Activated CD4-positive, alpha-beta T cell treated with anti-CD3 and anti-CD28 coated beads, Interleukin-10, Interleukin-2, amounts not matched to agents 100 ng/mL and 50 ng/mL, durations not matched to agents 16 hours and 8 hours (primary cell): ENCODE measurements at places on chromosomes 11 and 22.

DNA sequence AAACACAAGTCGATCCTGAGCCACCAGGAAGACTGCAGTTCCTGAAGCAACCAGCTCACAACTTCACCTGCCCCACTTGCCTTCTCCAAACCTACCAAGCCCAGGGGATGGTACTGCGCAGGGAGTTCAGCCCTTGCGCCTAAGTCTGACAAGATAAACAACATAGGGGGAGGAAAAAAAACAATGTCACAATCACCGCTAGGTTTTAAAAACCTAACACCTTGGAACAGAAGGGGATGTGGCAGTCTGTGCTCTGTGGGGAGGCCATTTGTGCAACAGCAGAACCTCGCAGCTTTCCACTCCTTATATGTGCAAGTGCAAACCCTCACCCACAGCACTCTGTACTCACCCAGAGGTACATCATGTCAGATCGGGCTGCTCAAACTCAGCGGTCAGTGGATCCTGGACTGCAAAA, 134.2 kb downstream of the RBFOX2 start:
- DNase-seq = no peak

GRCh38 chr11:110606415-110606814, 105.8 kb downstream of the ARHGAP20 start:
- DNase-seq = no peak

DNA sequence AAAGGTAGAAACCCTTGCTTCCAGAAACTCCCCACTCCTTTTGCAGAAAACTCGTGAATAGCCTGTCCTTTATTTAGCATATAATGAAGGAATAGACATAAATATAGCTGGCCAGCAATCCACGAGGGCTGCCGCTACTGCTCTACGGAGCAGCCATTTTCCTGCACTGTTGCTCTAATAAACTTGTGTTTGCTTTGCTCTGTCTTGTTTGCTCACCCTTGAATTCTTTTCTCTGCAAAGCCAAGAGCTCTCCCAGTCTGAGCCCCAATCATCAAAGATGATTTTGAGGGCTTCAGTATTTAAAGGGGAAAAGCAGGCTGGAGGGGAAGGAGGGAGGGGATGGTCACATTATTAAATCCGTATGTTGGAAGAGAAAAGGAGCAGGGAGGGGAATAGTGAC, 16.6 kb upstream of the CHKA start:
- DNase-seq = no peak

DNA sequence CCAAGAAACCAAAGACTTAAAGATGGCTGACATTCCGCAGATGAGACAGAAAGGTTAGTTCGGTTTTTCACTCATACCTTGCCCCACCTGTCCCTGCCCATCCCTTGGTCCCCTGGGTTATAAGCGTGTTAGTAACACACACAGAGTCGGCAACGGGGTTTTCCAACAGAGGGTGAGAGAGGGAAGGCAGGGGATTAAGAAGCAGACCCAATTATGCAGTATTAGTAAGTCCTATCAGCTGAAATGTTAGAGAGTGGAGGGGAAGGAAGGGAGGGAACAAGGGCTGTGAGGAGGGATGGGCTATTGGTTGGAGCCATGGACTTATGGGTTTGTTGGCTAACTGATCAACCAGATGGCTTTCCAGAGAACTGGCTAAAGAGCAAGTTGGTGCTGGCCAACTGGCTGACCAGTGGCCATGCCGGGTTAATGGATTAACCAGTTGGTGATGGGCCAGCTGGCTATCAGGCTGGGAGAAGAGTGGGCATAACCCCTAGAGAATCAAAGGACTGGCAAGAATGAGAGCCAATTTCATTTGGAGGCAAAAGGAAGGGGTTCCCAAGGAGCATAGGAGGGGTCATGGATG, 45.5 kb downstream of the NRXN2 start:
- no peak for DNase-seq

DNA sequence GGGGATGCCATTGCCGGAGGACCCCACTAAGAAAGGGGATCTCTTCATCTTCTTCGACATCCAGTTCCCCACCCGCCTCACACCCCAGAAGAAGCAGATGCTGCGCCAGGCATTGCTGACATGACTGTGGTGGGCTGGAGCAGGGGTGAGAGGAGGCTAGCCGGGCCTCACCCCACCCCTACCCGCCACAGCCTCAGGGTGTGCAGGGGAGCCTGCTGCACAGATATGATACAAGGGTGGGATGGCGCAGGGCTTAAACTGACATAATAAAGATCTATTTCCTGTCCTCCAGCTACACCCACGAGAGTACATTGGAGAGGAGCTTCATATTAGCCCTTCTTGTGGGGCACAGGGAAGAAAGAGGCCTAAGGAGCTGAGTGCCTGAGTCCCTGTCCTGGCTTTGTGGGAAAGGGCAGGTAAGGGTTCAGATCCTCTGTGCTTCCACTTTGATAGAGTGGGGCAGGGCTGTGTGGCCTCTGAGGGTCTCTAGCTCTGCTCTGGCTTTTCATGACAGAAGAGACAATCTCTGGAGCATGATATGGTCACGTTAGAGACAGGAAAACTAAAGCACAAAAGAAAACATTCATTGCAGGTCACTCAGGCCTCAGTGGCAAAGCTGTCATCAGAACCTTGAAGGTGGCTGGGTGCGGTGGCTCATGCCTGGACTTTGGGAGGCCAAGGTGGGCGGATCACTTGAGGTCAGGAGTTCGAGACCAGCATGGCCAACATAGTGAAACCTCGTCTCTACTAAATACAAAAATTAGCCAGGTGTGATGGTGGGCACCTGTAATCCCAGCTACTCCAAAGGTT, 12.4 kb downstream of the UCP2 start:
- DNase-seq = no peak

DNA sequence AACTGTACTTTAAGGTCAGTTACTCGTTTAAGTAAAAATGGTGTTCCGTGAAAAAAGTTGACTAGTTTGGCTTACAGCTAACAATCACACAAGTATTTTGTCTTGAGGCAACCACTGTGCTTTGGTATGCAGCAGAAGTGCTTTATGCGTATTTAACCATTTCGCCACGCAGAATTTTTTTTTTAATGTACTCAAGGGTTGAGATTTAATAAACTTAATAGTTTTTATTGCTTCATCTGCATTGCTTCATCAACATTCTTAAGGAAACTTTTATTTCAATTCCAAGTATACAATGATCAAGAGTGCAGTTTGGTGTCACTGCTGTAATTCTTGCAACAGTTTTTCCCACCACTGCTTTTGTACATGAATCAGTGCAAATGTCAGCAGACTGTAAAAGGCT, 66.4 kb downstream of the ZNRF3 start:
- no peak for DNase-seq

DNA sequence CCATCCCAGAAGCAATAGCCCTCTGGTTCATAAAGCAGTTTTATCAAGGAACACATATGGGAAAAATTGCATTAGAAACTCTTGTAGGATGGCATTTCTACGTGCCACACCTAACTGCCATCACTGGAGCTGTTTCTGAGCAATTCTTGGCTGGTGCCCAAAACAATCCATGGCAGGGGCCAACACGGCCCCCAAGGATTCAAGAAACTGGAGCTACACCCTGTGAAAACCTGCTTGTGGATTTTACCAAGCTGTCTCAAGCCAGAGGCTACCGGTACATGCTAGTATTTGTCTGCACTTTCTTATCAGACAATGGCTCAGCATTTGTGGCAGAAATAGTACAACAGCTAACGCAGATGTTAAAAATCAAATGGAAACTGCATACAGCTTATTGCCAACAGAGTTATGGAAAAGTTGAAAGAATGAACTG, 42.4 kb upstream of the GLYAT start:
- no peak for DNase-seq

DNA sequence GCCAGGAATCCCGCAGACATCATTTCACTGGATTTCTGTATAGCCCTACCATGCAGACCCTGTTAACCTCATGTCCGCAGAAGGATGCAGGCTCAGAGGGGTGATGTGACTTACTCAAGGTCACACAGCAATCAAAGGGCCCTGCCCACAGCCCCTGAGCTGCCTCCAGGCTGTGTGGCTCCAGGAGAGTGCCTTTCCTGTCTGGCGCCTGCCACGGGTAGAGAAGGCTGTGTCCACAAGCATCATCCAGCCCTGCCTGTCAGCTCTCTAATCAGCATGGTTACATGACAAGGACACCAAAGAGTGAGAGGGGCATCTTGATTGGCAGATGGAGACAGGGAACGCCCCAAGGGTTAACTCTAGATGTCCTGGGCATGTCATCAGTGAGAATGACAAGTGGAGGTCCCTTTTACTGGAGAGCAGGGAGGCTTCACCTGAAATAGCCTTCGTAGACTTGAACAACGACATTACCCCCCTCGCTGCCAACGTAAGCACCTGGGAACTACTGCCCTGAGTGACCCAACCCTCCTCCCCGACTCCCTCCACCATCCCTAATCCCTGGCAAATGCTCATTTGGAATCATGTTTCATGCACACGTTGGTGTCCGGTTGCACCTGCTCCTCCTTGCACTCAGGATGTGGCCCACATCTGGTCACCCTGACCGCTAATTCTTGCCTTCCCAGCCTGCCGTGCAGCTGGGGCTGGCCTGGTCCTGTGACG, 6.9 kb downstream of the FGF19 start:
- no peak for DNase-seq

GRCh38 chr11:57417056-57417455, 9.9 kb downstream of the SLC43A3 start:
- no peak for DNase-seq

DNA sequence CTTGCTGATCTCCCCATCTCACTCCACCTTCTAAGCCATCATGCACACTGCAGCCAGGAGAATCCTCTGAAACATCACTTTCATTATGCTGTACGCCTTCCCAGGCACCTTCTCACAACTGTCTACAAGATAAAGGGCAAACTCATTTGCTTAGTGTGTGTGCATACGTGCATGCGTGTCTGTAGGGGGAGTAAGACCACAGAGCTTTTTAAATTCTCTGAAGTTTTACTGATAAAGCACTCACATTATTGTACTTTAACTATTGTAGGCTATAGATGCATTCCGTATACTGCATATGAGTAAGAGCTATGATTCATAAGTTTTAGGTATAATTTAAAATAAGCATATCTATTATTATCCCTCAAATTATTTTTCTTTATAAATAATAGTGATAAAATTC, 15.3 kb upstream of the ANKK1 start:
- DNase-seq = no peak
